HFFc6 (cell line): ENCODE measurements at places on chromosomes 5 and 9. TPM values are rescaled to one million over a fixed set of nuclear protein-coding genes. Genes with fewer than 3 reads are reported as not detected.

FCN2 gene
- total RNA-seq: not detected in 3 replicates

OR1L6 gene
- not detected in 3 replicates for total RNA-seq

DMRT3 gene
- not detected in 2 replicates for total RNA-seq

PRR16 gene
- 64.3 to 67.2 TPM (median 64.4 TPM) in 3 replicates for total RNA-seq

NMUR2 gene
- not detected in 2 replicates for total RNA-seq

TPM2 gene
- 2,358 to 3,557 TPM (median 2,726 TPM) in 3 replicates for total RNA-seq

- H3K4me3 ChIP-seq: peak overlapping the region; percentile 79
- peaks cover 91% of the 10 kb centered on the region for H3K4me1 ChIP-seq
- no peaks in the 10 kb centered on the region; the same call in 1 of the 2 replicates for H3K27me3 ChIP-seq
- H3K36me3 ChIP-seq: peaks cover 4% of the 10 kb centered on the region; the same call in 1 of the 2 replicates
These were observed 14.6 kb downstream of the NREP start for GRCh38 chr5:111742177-111742994.

- H3K4me3 ChIP-seq: no peak overlapping the region
- peaks cover 3% of the 10 kb centered on the region; the same call in 1 of the 2 replicates for H3K36me3 ChIP-seq
- peaks cover 15% of the 10 kb centered on the region for H3K27me3 ChIP-seq
- DNase-seq: no peak
These were observed 156.7 kb downstream of the SYK start for GRCh38 chr9:90958328-90958727.

- H3K4me3 ChIP-seq: peak overlapping the region; percentile 52; the same call in 1 of the 2 replicates
- H3K4me1 ChIP-seq: peaks cover 61% of the 10 kb centered on the region
- no peak for DNase-seq
- peak overlapping the region; percentile 94 for H3K27ac ChIP-seq
- peaks cover 6% of the 10 kb centered on the region; the same call in 1 of the 2 replicates for H3K27me3 ChIP-seq
These were observed 93.1 kb downstream of the C9orf152 start for GRCh38 chr9:110114859-110115201.

DNA sequence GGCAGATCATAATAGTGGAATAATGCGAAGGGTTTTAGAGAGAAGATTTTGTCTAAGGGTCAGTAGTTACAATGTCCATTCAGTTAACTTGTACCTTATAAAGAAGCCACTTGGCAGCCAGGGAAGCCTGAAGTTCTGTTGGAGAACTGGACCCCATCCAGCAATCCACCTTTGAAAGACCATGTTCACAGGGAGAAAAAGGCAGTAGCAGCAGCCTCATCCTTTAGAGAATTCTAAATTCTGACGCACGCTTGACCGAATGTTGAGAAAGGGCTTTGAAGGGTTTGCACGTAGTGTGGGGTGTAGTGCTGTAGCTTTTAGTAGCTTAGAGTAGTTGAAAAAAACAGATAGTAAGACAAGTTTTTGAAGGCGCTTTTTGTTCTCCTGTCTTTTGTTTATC is 42.8 kb downstream of the MCCC2 start:
- no peak for DNase-seq
- no peak overlapping the region for H3K27ac ChIP-seq
- H3K4me3 ChIP-seq: no peak overlapping the region
- peaks cover under 1% of the 10 kb centered on the region; the same call in 1 of the 2 replicates for H3K36me3 ChIP-seq
- H3K4me1 ChIP-seq: no peaks in the 10 kb centered on the region
- no peaks in the 10 kb centered on the region for H3K27me3 ChIP-seq

GRCh38 chr5:178113141-178113787 is at the start of gene N4BP3:
Gene N4BP3, plus strand, starts transcription at chr5:178113532. Its CDS starts 6,052 bp downstream, at chr5:178119584.
- no peaks in the 10 kb centered on the region for H3K4me1 ChIP-seq
- H3K27me3 ChIP-seq: peaks cover 33% of the 10 kb centered on the region
- peak within 1 kb of the TSS; percentile 65 for H3K4me3 ChIP-seq

- no peaks in the 10 kb centered on the region; the same call in 1 of the 2 replicates for H3K27me3 ChIP-seq
- H3K27ac ChIP-seq: no peak overlapping the region
- H3K4me1 ChIP-seq: no peaks in the 10 kb centered on the region
- no peak overlapping the region for H3K4me3 ChIP-seq
- no peaks in the 10 kb centered on the region for H3K36me3 ChIP-seq
These were observed 214.7 kb upstream of the PLPPR1 start for GRCh38 chr9:100813871-100814270.

DNA sequence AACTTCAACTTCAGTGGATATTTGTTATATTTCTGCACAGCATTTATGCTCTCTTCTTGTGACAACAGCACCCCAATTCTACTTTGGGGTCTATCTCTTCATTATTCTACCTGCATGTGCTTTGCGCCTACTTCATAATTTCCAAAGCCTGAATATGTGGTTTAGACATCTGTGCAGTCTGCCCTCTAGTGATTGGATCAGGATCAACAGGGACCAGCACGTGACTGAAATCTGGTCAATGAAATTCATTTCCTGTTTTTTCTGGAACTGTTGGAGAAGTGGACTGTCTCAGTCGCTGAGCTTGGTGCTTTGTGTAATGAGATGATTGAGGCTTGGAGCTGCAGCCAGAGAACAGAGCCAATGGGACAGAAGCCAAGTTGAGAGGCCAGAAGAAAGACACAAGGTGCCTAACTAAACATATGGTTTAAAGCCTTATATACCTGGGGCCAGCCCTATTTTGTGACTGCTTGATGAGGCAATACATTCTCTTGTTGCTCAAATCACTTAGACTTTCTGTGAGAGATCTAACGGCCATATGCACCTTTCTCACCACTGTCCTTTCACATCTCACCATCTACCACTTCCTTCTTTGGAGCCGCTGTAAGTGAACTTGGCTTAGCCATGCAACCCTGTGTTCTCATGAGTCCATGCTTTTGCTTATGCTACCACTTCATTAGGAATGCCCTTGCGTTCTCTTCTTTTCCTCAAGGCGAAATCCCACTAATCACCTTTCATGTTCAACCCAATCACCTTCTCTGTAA is 68.8 kb upstream of the PPP2R2B start:
- DNase-seq: peak; percentile 1

DNA sequence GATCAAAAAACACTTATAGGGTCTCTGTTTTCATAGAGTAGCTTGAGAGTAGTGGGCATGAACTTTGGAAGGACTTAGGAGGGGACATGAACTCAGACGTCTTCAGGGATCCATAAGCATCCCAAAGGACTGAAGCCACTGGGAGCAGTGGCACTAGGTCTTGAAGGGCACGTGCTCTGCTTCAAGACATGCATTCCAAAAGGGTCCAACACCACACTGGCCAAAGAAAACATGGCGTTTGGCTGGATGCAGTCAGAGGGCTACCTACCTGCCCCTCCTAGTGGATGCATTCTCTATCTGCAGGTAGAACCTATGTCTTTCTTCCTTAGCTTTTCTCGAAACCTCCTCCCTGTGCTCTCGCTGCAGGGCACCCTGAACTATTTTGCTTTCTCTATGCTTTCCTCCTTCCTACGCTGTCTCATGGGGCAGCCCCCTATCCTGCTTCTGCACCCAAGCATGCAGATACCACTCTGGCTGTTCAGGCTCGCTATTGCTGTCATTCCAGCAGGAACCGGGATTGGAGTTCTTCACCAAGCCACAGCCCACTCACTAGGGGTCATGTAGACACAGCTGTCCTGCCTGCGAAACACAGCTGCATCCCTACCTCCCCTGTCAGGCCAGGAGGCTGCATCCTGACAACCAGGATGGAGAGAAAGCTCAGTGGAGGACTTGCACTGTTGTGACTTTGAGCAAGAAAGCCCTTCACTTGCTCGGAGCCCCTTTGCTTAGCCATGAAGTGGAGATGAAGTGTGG is 11.9 kb downstream of the FAM240B start:
- DNase-seq: no peak
- peaks cover 1% of the 10 kb centered on the region; the same call in 1 of the 2 replicates for H3K27me3 ChIP-seq
- H3K27ac ChIP-seq: no peak overlapping the region
- no peak overlapping the region for H3K4me3 ChIP-seq

DNA sequence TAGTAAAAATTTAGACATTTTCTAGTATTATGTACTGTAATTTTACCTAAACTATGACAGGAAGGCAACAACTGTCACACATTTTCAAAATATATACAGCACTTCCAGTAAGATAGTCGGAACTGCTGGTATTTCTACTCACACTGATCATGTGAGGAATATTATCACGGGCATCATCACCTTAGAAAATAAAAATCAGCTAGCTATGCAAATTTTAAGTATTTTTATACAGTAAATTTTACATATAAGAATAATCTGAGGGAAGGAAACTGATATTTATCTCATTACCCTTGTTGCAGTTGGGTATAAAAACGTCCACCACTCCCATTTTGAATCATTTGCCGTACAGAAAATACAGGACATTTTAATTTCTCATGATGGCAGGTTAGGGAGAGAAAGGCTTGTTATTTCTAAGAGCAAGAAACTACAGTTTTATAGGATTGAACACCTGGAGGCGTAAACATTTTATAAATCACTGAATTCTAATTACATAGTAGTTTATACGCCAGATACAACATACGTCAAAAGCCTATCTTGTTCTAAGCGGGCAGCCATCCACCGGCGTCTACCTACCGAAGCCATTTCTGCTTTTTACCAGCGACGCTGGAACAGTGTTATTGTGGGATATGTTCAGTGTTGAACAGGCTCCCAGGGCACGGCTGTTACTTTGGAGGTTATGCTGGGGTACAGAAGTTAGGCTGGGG is 729 bp upstream of the TNPO1 start:
- H3K27ac ChIP-seq: peak overlapping the region; percentile 98
- H3K27me3 ChIP-seq: peaks cover 9% of the 10 kb centered on the region
- H3K4me3 ChIP-seq: peak overlapping the region; percentile 100
- no peak for DNase-seq
- H3K36me3 ChIP-seq: peaks cover 5% of the 10 kb centered on the region; the same call in 1 of the 2 replicates

- H3K4me3 ChIP-seq: no peak overlapping the region
- no peak overlapping the region for H3K27ac ChIP-seq
- peaks cover 16% of the 10 kb centered on the region for H3K4me1 ChIP-seq
These were observed 19.3 kb upstream of the LECT2 start for GRCh38 chr5:135974021-135974600.

DNA sequence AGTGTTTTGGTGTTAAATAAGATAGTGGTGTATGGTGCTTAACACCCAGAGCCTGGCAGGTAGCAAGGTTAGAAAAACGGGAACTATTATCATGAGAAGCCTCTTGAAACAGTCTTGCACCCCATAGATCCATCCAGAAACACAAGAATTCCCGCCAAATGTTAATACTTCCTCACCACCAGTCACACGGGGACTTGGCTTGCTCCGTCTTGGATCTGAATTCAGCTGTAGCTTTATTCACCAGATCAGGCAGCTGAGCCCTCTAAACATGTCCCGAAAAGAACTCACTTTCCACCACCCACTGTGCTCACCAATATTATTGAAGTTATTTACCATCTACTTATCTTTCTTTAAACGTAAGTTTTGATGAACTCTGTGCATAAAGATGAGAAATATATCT is 101.6 kb upstream of the PTPN3 start:
- no peak overlapping the region for H3K4me3 ChIP-seq
- peaks cover 6% of the 10 kb centered on the region; the same call in 1 of the 2 replicates for H3K4me1 ChIP-seq
- no peaks in the 10 kb centered on the region for H3K36me3 ChIP-seq
- peaks cover 6% of the 10 kb centered on the region for H3K27me3 ChIP-seq
- no peak for DNase-seq

- DNase-seq: no peak
- H3K36me3 ChIP-seq: no peaks in the 10 kb centered on the region
- no peak overlapping the region for H3K27ac ChIP-seq
- peaks cover 28% of the 10 kb centered on the region for H3K27me3 ChIP-seq
- peaks cover 2% of the 10 kb centered on the region; the same call in 1 of the 2 replicates for H3K4me1 ChIP-seq
These were observed 152.7 kb upstream of the TBCA start for GRCh38 chr5:77928776-77929300.

GRCh38 chr5:176873541-176874172 is 25.5 kb downstream of the HK3 start:
- H3K27me3 ChIP-seq: peaks cover 38% of the 10 kb centered on the region
- no peak overlapping the region for H3K27ac ChIP-seq
- H3K4me3 ChIP-seq: no peak overlapping the region
- no peaks in the 10 kb centered on the region for H3K4me1 ChIP-seq
- no peaks in the 10 kb centered on the region for H3K36me3 ChIP-seq
- DNase-seq: no peak

- H3K27ac ChIP-seq: no peak overlapping the region
- H3K27me3 ChIP-seq: peaks cover 2% of the 10 kb centered on the region; the same call in 1 of the 2 replicates
- H3K36me3 ChIP-seq: peaks cover 35% of the 10 kb centered on the region
- no peak for DNase-seq
These were observed 63.9 kb downstream of the GOLPH3 start for GRCh38 chr5:32110111-32110696.

DNA sequence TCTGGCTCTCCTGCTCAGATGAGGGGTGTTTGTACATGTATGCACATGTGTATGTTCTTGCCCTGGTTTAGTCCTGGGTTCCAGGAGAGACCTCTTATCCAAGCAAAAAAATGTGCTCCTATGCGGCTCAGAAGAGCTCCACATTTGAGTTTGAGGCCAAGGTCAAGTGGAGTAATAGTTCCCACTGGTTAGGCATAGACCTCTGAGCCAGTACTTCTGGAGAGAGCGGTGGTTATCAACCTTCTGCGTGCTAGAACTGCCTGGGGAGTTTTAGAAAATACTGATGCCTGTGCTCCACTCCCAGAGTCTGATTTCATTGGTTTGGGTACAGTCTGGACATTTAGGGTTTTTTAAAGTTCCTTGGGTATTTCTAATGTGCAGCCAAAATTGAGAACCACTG is 51.5 kb downstream of the LIX1 start:
- no peak for DNase-seq
- H3K36me3 ChIP-seq: no peaks in the 10 kb centered on the region
- H3K27ac ChIP-seq: no peak overlapping the region
- no peak overlapping the region for H3K4me3 ChIP-seq

- peak; percentile 90 for DNase-seq
- no peaks in the 10 kb centered on the region for H3K27me3 ChIP-seq
- peak overlapping the region; percentile 81 for H3K4me3 ChIP-seq
- peaks cover 99% of the 10 kb centered on the region for H3K4me1 ChIP-seq
These were observed 67.2 kb upstream of the IFNE start for GRCh38 chr9:21549251-21549765.
